ENCODE measurements at places on chromosomes 5 and 9.
A peak's percentile ranks its signal among the peaks of the same experiment; 100 is the strongest.

DNA sequence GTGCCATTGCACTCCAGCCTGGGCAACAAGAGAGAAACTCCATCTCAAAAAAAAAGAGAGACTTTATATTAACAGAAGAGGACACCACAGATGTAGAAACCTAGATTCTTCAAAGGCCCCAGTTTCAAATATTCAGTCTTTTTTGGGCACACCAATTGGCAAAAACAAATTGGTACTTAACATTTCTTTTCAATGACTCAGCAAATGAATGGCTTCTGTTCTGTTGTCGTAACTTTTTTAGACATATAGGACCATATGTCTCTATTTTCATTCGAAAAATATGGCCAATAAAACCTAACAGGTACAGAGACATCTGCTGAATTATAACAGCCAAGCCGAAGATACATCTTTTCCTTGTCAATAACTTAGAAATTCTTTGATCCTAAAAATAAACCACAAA lies 212.8 kb downstream of the EBF1 start:
- no peak for DNase-seq

- DNase-seq: no peak
Observed at GRCh38 chr9:107675351-107676259, 186.0 kb upstream of the KLF4 start.

DNA sequence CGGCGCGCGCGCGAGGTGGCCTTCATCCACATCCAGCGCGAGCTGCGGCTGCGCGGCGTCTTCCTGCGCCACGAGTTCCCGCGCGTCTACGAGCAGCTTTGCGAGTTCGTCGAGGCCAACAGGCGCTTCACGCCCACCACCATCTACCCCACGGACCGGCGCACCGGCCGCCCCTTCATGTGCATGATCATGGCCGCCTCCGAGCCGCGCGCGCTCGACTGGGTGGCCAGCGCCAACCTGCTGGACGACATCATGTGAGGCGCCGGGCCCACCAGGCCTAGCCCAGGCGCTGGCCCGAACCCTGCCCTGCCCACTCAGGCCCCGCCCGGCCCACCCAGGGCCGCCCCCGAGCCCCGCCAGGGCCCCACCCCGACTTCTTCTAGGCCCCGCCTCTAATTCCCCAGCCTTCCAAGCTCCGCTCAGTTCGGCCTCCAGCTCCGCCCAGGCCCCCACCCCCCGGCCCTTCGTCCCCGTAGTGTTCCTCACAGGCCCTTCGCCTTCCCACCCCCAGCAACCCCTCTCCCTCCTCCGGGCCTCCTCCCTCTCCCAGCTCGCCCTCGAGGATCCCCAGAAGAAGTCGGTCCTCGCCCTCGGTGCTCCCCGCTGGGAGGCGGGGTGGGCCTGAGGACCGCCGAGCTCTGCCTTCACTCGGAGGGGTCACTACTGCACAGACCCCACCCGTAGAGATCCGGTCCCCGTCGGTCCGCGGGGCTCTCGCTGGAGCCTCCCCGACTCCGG lies 2.0 kb upstream of the PHPT1 start:
- DNase-seq: peak; percentile 59

DNA sequence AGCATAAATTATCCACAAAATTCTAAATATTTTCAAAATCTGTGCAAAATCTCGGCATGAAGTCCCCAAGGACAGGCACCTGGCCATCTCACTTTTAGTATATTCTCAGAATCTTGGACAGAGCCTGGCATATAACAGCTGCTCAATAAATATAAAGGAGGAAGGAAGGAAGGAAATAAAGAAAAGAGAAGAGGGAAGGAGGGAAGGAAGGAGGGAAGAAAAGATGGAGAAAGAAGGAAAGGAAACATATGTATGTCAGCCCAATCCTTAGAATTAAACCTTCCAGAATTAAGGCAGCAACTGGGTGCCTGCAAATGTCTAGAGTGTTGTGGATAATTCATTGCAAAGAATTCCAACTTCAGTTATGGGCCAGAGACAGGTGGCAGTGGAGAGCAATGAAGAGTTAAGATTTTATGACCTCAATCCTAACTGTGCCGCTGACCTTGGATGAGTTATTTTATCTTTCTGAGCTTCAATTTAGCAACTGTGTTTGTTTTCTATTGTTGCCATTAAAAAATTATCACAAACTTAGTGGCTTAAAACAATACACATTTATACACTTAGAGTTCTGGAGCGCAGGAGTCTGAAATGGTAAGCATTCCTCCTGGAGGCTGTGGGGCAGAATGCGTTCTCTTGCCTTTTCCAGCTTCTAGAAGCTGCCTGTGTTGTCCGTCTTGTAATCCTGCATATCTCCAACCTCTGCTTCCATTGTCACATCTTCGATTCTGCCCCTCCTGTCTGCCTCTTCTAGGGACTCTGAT lies 200.9 kb upstream of the MSX2 start:
- no peak for DNase-seq

DNA sequence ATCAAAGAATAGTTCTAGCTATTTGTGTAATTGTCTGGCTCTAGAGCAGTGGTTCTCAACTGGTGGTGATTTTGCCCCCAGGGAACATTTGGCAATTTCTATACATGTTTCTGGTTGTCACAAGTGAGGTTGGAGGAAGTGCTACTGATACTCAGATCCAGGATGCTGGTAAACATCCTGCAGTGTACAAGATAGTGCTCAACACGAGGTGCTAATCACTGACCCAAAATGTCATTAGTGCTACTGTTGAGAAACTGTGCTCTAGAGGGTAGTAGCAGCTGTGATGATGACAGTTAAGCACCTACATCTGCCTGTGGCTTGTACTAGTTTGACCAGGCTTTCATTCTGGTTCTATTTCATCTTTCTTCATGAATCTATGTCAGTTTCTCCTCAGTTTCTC lies 22.1 kb downstream of the LRRC19 start:
- no peak for DNase-seq

- DNase-seq: no peak
Observed at GRCh38 chr9:13705373-13705772, 425.9 kb upstream of the MPDZ start.

- DNase-seq: no peak
Observed at GRCh38 chr9:121833061-121833460, 181.6 kb downstream of the DAB2IP start.

- no peak for DNase-seq
Observed at GRCh38 chr5:33690374-33691135, 201.2 kb downstream of the ADAMTS12 start.

GRCh38 chr5:118919016-118919415 lies 69.3 kb downstream of the DTWD2 start:
- DNase-seq: no peak

- no peak for DNase-seq
Observed at GRCh38 chr9:129464972-129465833, 155.7 kb downstream of the C9orf50 start.

- no peak for DNase-seq
Observed at GRCh38 chr5:135154197-135154596, 120.2 kb upstream of the PITX1 start.

- no peak for DNase-seq
Observed at GRCh38 chr9:121958530-121958929, 134.6 kb downstream of the TTLL11 start.

DNA sequence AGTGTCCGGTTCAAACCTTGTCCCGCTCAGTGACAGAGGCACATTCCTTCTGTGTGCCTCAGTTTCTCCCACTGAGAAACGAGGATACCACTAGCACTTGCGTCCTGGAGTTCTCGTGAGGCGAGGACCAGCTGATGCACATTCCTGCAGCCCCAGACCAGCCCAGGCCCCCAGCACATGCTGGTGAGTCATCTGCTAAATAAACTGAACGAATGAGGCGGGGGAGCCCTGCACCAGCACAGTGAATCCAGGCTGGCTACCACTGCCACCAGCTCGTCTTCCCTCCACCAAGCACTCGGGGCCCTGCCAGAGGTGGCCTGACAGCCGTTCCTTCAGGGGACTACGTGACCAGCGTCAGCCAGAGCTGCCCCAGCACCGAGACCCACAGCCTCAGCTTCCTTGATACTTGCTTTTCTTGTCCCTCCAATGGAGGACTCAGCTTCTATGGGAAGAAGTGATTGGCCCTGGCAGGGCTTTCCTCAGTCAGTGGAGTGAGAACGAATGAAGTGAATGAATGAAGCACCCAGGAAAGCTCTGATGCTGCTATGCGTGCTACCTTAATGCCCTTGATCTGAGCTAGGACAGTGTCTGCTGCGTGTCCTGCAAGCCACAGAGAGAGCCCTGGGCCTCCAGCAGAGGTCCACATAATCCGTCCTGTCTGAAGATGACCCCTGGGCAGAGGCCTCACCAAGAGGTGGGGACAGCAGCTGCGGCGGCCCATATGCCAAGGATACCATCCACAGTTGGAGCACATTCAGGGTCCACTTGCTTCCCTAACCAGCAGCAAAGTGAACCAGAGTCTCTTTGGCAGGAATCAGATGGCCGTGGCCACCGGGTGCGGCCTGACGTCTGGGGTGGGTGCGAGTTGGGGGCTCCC lies 13.5 kb upstream of the BARX1 start:
- no peak for DNase-seq

- DNase-seq: no peak
Observed at GRCh38 chr9:83449983-83450382, 88.2 kb downstream of the FRMD3 start.

DNA sequence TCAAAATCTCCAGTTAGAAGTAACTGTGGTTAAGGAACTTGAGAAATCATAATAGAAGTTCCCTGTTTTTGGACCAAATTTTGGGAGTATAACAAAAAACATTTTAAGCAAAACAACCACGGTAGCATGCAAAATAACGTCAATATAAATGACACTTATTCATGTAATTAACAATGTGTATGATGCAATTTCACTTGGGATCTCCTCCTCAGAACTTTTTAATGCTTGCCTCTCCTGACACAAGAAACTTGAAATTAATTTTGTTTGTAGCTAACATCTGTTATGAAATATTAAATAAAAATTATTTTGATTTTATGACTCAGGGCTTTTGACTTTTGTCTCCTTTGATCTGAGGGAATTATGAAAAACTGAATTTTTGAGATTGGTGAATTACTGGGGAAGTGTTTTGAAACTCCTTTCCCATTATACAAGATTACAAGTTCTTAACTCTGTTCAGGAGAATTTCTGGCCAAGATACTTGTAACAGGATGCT lies 149.7 kb downstream of the ATP10B start:
- no peak for DNase-seq

DNA sequence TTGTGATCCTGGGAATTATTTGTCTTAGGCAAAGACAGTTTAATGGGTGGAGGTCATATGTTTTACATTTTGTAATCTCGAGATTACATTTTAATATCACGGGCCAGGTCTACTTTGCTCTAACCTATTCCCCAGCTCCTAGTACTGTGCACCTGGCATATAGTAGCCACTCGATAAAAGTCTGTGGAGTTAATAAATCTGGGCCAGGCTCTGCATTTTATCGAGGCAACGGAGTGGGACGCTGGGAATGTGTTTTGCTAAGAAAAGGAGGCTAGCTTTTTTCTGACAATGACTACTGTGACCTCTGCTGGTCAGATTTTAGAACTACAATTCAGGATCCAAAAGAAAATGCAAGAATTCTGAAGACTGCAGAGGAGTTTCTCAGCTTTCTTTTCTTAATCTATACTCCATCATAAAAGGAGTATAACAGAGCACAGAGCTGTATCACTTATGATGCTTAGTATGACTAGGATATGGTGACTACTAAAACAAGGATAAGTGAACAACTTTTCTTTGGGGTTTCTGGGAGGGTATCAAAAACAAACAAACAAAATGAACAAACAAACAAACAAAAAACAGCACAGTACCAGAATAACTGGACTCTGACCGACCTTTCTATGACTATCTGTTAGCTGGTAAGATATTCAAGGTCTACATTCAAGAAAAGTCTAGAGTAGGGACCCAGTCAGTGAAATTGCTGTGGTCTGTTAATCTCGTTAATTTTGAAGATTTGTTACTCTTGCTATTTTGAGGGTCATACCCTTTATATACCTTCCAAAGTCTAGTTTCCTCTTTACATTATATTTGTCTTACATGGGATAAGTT lies 46.1 kb upstream of the CER1 start:
- DNase-seq: peak; percentile 46

DNA sequence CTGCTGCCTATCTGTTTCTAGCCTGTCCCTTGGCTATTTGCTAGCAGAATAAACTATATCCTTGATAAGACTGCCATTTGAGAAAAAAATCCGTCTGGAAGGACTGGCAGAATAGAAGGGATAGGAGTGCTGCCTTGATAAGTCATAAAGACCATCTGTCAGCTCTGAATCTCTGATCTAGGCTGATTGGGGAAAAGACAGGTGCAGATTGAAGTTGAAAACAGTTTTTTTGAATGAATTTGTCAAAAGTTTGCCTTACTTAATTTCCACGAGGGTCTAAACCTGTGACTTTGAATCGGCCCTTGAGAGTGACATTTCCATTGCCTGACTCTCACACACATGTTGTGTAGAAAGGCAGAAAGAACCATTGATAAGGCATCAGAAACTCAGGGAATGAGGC lies 218.6 kb downstream of the MAN2A1 start:
- no peak for DNase-seq

DNA sequence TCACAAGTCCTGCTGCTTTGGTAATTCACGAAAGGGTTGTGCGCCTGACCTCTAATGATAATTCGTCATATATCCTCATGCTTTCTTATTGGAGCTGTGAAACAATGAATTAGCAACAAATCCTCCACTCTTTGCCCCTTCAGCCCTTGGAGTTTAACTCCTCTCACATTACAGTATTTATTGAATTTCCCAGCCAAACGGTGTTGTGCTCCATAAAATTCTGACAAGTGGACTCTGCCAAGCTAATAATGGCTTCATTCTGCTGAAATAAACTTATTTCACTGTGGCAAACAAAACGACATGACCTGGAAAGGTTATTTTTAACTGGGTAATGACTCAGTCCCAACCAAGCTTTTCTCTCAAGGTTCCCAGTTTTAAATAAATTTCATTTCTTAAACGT lies 984.4 kb upstream of the DMAC1 start:
- DNase-seq: no peak

GRCh38 chr5:128597156-128597555 lies 59.1 kb upstream of the FBN2 start:
- DNase-seq: no peak

- DNase-seq: no peak
Observed at GRCh38 chr9:76451234-76451633, 7.7 kb upstream of the GCNT1 start.

- DNase-seq: peak; percentile 28
Observed at GRCh38 chr5:42811591-42812446, at the start of gene SELENOP. Gene SELENOP (minus strand): TSS chr5:42811892. CDS start chr5:42808353, 3,539 bp downstream.

GRCh38 chr9:20783057-20784038 lies 99.3 kb downstream of the FOCAD start:
- DNase-seq: no peak

GRCh38 chr9:4068449-4068848 lies 231.4 kb downstream of the GLIS3 start:
- DNase-seq: no peak

- DNase-seq: no peak
Observed at GRCh38 chr5:179588166-179588565, 35.3 kb downstream of the HNRNPH1 start.

DNA sequence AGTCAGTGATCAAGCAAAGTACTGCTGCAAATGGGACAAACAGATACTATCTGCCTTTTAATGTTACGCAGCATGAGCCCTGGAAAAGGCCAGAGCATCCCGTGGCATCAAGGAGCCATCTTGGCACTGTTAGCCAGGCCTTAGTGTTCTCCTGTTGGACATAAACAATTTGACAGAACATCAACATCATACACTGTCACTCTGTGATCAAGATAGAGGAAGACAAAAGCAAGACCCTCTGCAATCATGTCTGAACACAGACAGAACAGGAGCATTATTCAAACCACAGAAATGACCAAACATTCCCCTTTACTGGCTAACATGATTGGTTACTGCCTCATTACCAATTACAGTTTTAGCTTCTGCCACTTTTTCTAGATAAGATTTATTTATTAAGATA lies 21.2 kb upstream of the ROPN1L start:
- no peak for DNase-seq
